NCI-H1092 treated with DMSO at 0.1 percent for 48 hours (cell line): ENCODE measurements at places on chromosomes 2 and 18.

DNA sequence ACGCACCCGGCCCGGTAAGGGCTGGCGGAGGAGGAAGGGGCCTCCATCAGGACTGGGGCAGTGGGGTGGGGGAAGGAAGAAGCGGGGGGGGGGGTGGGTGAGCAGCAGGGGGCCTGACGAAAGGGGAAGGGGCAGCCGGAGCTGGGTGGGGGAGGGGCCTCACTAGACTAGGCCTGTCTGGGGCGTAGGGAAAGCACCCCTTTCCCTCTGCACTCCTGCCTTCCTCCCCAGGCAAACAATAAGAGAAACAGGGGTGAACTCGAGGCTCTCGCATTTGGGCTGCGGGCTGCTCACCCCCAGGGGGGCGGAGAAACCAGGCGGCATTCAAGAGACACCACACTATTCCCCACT, 82.7 kb upstream of the POMC start:
- no peak for DNase-seq

GRCh38 chr2:195333869-195334268, 323.2 kb upstream of the SLC39A10 start:
- no peak for DNase-seq

DNA sequence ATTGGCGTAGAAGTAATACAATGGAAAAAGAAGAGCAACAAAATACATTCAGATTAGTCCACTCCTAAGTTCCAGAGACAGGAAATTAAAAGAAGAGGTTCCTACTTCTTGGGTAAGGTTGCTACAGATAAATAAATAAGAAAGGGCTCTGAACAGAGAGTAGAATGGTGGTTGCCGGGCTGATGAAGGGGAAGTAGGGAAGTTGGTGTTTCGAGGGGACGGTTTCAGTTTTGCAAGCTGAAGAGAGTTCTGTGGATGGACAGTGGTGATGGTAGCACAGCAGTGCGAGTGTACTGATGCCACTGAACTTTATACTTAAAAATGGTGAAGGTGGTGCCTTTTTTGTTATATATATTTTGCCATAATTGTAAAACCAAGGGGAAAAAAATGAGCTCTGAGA, 48.2 kb downstream of the CABYR start:
- DNase-seq = no peak

DNA sequence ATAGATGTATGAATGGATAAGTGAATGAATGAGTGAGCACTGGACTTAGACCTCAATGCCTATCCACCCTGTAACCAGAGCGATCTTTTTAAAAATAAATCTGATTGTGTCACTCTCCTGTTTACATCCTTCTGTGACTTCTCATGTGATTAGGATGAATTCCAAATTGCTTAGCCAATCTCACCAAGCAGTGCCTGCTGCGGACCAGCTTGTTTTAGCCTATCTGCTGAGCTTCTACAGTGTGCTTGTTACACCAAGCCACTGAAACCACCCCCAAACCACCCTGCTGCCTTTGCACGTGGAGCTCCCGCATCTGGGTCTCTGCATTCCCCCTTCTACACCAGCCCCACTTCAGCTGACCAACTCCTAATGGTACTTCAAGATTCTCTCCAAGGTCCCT, 265.4 kb downstream of the EN1 start:
- DNase-seq = no peak

DNA sequence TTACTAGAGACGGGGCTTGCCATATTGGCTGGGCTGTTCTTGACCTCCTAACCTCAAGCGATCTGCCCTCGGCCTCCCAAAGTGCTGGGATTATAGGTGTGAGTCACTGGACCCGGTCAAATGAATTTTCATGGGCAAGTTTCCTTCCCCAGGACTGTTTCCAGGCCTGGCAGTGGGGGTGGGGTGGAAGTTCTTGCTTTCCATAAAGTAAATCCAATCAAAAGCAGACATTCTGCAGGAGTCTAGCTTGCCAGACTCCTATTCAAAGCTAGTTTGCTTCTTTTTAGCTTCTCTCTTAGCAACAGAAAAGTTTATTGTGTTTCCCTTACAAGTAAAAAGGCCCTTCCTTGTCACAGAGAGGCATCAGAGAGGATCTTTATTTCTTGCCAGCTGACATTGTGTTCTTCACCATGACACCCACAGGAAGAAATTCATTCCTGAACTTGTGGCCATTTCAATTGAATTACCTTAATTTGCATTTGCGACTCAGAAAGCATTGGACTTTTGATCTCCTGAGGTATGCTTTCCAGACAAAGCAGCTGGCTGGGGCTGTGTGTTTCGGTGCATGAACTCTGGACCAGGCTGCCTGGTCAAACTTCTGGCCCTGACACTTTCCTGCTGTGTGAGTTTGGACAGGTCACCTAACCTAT, 37.9 kb downstream of the LYPD1 start:
- no peak for DNase-seq

GRCh38 chr2:231186325-231186724, 12.1 kb upstream of the ARMC9 start:
- DNase-seq = no peak
